ENCODE measurements at places on chromosomes 2 and 18. TPM values are rescaled to one million over a fixed set of nuclear protein-coding genes. Genes with fewer than 3 reads are reported as not detected.

RND3 gene
- total RNA-seq, result 119 TPM

CCDC141 gene
- 0.41 TPM for total RNA-seq

C2orf66 gene
- total RNA-seq, result 0.47 TPM

C2orf80 gene
- 1.6 TPM for total RNA-seq

LRP2 gene
- total RNA-seq, result 0.08 TPM

KIF5C gene
- total RNA-seq, result 276 TPM

- no peak for ATAC-seq
Observed at GRCh38 chr2:41151746-41152145, 699.9 kb upstream of the SLC8A1 start.

DNA sequence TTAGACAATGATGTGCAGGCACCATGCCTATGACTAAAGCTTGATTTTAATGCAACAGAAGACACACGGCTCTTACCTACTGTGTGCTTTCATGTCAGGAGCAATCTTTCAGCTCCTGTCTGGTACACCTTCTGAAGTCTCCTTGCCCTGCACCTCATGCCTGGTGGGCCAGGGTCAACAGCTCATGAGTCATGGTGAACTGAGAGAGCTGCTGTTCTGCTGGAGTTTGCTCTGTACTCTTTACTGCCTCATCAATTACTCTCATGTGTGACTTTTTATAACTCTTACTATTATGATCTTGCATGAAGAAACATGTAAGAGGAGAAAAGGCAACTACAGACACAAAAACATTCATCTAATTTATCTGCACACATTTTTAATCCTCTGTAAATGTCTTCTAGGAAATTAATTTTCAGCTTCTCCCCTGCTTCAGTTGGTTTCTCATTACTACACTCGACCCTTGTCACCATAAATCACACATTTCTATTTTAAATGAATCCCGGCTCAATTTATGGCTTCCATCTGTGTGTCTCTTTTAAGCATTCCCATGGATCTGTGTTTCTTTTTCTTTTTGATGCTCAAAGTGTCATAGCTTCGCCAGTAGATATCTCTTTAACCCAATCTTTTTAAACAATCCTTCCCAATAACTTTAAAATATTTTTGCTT is 9.7 kb downstream of the SERPINB7 start:
- ATAC-seq, result peak; percentile 94

DNA sequence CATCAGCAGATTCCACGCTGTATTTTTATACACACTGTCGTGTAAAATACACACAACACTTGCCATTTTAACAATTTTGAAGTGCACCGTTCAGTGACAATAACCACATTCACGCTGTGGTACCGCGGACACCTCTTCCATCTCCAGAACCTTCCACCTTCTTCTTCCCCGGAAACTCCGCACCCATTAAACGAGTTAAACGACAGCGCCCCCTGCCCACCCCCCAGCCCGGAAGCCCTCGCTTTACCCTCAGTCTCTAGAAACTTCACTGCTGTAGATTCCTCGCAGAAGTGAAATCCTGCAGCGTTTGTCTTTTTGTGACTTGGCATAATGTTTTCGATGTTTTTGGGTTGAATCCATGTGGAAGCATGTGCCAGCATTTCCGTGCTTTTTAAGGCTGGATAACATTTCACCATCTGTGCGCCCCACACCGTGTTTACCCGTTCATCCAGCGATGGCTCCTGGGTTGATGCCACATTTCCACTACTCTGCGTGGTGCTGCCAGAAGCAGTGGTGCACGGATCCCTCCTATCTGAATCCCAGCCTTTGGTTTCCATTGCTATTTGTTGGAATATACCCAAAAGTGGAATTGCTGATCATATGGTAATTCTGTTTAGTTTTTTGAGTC is 32.0 kb upstream of the TMEM18 start:
- ATAC-seq, result no peak

GRCh38 chr2:201260302-201260800 is at the start of gene CASP8:
TSS of gene CASP8 (plus strand) at chr2:201260536. CDS start at chr2:201266487, 5,951 bp downstream.
- ATAC-seq, result no peak

- no peak for ATAC-seq
Observed at GRCh38 chr2:29530281-29530680, 391.1 kb downstream of the ALK start.

DNA sequence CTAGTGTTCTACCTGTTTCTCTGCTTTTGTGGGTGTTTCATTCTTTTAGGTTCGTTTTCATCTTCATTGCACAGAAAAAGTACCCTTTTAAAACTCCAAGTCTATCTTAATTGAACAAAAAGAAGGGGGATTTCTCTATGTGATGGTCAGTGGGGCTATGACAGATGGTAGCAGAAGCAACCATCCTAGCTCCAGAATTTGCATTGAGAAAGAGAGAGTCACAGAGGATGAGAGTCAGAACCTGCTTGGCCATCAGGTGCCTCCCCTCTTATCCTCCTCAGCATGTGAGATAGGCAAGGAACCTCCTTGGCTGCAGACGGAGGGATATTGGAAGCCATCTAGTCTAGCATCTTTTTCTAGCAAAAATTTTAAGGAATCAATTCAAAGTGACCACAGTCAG is 398.0 kb upstream of the DCC start:
- no peak for ATAC-seq

DNA sequence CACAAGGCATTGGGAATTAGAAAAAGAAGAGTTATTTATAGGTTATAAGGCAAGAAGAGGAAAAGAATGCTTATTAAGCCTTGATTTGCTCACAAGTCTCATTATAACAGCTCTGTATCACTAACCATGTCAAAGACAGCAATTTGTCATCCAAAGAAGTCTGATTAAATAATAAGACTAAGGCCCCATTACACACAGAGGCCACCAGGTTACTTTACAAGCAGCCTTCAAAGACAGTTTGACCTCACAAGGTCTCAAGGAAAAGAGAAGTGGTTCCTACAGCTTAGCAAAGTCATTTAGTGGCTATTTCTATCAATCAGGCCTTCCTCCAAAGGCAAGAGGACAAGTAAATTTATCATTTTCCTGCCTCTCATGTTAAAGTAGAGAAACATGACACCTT is 188.5 kb downstream of the MBD2 start:
- no peak for ATAC-seq

DNA sequence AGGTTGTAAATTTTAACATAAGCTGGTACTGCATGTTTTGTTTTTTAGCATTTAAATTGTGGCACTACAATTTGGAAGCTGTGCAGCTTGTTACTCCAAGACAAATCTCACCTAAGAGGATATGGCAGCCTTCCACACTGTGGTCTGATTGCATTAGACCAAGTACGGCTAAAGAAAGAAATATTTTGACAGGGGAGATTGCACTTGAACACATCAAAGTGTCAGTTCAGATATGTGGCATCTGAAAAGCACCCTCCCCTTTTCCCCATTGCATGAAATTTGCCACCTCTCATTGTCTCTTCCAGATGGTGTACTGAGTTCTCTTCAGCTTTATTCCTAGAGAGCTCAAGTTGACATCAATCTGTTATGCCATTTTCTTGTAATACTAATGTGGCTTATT is 295.9 kb downstream of the ERBB4 start:
- ATAC-seq, result no peak

DNA sequence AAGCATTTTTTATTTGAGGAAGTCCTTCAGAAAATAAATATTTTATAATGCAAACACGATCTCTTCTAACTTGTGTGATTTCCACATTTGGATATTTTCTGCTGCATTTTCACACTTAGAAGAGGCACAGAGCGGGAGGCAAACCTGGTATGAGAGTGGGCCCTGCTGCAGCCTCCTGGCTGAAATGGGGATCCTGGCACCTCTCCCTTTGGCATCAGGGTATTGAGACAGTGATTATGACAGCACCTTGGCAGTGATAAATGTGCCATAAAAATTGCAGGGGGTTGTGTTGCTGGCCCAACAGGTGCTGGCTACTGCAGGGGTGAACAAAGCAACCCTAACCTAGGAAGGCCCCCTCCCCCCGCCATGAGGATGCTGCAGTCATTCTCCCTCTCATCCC is 128.6 kb downstream of the TSN start:
- ATAC-seq, result no peak

DNA sequence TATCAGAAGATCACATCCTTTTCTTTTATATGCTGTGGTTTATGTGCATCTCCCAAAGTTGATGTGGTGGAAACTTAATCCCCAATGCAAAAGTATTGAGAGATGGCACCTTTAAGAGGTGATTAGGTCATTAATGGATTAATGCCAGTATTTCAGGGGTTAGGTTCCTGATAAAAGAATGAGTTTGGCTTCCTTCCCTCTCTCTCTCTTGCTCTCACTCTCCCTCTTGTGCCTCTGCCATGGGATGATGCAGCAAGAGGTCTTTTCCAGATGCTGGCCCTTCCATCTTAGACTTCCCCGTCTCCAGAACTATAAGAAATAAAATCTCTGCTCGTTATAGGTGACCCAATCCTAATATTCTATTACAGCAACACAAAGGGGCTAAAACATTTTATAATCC is 85.0 kb downstream of the TTC27 start:
- ATAC-seq, result no peak

GRCh38 chr18:48929212-48929612 is 21.6 kb downstream of the SMAD7 start:
- ATAC-seq, result peak; percentile 5

GRCh38 chr2:199966976-199967375 is 11.6 kb downstream of the MAIP1 start:
- no peak for ATAC-seq

DNA sequence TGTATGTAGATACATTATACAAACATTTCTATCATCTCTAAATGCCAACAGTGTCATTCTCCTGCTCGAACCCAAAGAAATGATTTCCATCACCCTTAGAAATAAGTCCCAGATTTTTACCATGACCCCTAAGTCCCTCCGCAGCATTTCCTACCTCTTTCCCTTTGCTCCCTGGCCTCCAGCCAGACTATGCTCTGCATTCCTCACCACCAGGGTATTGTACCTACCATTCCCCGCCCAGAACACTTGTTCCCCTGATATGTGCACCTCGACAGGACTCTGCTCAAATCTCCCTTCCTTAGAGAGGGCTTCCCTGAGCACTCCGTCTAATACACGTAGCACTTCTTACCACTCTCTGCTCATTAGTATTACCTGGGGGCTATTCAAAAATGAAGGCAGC is 630.2 kb downstream of the ARHGAP15 start:
- no peak for ATAC-seq

DNA sequence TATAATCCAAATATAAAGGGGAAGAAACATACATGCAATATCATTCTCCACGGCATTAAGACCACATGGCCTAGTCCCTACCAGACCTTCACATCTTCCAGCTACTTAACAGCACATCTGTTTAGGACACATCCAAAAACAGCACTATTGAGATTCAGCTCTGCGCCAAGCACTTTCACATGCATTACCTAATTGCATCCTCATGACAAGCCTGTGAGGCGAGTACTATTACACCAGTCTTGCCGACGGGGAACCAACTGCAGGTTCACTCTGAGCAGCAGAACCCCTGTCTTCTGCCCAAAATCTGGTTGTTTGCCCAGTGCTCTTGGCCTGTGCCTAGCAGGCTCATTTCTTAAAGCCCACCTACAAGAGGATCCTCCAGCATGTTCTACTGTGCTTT is 66.7 kb downstream of the AAK1 start:
- ATAC-seq, result no peak

DNA sequence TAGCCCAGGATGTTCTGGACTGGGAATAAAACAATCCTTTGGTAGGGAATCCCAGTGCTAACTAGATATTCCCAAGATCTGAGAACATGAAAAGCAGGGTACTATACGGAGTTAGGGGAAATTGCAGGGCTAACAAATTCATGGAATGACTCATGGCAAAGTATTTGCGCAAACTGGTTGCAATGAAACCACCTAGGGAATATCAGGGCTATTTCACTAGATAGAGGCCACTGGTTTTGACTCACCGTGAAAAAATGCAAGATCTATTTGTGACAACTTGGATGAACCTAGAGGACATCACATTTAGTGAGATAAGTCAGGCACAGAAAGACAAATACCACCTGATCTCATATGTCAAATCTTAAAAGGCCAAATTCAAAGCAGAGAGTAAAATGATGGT is 233.3 kb downstream of the MBD2 start:
- no peak for ATAC-seq

DNA sequence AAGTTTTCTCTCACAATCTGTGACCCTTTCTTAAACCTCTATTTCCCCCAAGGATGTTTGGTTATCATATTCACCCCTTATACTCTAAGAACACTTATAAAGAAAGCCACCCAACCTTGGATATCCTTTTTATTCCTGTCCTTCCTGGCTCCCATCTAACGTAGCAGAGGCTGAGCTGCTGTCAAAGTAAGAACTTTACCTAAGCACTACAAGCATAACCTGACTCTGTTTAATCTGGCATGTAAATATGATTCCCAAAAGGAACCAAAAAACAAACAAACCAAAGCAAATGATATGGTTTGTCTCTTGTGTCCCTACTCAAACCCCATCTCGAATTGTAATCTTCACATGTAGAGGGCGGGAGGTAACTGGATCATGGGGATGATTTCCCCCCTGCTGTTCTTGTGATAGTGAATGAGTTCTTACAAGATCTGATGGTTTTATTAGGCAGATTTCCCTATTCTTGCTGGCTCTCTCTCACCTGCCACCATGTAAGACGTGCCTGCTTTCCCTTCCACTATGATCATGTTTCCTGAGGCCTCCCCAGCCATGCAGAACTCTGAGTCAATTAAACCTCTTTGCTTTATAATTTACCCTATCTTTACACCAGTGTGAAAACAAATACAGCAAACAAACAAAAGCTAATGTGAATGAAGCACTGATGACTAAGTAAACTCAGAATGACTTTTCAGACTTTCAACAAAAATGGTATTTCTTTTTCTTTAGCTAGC is 72.7 kb upstream of the SPOPL start:
- ATAC-seq, result no peak

DNA sequence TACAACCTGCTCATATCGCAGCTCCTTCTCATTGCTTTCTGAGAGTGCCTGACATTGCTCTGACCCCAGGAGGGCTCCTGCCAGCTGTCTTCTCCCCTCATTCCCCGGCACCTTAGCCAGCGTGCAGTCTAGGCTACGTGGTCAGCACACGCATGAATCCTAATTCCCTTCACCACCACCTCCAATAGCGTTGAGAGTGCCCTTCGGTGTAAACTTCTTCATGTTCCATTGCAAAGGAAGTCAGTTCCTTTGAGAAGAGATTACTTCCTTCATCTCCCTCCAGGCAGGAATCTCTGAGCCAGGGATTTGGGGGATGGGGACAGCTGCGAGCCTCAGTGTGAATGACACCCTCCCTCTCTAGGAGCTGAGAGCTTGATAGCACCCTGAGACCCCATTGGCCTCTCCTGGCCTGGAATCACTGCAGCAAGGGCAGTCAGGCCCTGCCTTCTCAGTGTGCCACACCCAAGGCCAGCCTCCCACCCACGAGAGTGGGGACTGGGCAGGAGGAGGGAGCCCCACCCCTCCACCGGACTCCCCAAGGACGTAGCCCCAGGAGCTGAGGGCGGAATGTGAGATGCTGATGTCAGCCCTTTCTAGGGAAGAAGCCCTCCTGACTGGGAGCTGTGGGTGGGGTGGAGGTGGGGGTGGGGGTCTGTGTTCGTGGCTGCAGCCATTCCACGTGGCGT is 53.4 kb downstream of the SLC66A2 start:
- ATAC-seq, result no peak

DNA sequence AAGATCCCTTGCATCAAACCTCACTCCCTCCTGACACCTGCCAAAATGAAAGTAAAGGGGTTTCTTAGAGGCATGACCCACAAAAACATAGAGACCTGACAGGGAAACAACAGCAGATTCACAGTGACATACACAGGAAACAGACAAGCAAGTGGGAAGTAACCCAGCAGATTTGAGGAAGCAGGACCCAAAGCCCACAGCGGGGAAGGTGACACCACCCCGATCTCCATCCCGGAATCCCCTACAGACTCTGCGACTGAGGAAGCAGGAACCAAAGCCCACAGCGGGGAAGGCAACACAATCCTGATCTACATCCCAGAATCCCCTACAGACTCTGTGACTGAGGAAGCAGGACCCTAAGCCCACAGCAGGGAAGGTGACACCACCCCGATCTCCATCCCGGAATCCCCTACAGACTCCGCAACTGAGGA is 21.6 kb downstream of the CIB4 start:
- ATAC-seq, result no peak

Measured in motor neuron (in vitro differentiated cells).